Kidney tubule cell (primary cell): ENCODE measurements at places on chromosomes 1 and 21.

DNA sequence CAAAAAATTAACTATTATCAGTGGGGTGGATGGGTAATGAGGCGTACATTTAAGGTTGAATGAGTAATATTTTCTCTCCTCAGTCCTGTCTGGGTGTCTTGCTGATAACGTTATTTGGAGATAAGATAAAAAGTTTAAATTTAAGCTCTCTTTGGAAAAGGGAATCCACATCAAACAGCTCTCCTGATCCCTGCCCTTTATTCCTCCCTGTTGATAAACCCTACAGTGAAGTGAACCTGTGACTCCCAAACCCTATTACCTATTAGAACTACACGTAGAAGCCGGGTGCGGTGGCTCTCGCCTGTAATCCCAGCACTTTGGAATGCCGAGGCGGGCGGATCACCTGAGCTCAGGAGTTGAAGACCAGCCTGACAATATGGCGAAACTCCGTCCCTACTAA, 9.9 kb upstream of the GPR161 start:
- no peak for DNase-seq

DNA sequence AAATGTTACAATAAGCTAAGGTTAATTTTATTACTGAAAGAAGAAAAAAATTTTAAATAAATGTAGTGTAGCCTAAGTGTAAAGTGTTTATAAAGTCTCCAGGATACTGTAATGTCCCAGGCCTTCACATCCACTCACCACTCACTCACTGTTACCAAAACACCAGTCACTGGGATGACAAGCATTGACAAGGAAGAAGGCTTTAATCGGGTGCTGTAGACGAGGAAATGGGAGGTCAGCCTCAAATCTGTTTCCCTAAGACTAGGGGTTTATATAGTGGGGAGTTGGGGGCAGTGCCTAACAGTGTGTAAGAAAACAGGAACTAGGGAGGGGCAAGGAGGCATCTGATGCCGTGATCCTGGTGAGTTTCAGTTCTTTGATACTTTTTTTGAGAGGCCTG, 69.4 kb downstream of the CHRM3 start:
- no peak for DNase-seq

GRCh38 chr1:246428542-246429308, 78.4 kb downstream of the SMYD3 start:
- DNase-seq, result peak; percentile 100

DNA sequence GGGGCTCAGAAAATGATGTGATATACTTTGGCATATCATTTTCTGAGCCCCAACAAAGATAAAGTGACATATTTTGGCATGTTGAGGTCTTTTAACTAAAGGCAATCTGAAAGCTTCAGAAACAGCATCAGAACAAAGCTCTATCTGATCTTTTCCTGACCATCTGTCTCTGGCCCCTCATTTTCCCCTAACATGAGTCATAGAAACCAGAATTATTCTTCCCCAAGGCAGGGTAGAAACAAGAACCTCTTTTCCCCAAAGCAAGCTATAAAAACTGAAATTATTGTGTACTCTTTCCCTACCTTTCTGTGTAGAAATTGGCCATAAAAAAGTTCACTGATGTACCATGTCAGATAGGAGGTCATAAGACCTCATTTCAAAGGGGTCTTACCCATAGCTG, 48.7 kb upstream of the PLA2G4A start:
- no peak for DNase-seq

DNA sequence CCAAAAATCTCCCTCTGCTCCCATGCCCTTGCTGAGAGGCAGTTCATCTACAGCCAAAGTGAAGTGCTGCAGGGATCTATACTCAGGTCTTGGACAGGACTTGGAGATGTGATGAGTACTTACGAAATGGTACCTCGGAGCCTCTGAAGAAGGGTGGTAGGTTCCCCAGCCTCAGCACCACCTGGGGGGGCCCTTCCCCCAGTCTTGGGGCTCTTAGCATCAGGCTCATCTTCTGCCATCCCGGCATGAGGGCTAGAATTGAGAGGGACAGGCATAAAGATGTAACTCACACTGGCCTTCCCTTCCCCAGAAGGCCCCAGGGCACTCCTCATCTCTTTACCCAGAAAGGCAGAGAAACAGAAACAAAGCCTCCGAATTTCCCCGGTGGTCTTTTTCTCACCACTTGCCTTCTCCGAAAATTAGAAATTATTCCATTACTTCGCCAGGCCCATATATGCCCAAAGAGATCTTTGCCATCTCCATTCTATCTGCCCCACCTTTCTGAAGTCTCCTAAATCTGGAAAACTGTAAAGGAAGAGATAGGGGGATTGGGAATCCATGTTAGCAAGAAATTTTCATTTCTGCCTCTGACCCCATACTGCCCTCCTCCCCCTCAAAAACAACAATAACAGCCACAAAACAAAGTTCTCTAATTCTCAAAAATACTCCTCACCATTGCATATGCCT, 827 bp downstream of the RFX5 start:
- no peak for DNase-seq

DNA sequence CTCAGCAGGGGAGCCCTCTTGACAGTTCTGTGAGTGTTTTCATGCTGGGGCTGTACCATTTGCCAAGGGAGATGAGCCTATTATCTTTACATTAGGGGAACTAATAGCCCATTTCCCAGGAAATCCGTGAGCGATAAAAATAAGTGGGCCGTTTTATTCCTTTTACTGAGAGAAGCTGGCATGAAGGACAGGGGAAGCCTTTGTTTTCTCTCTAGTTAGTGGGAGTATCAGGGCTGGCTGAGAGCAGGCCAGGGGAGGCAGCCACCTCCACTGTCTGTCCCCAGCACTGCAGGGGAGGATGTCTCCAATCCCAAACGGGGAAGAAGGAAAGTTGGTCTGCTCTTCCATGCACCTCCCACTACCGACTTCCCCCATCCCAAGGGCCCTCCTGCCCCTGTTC, 2.5 kb downstream of the UBL4B start:
- no peak for DNase-seq

DNA sequence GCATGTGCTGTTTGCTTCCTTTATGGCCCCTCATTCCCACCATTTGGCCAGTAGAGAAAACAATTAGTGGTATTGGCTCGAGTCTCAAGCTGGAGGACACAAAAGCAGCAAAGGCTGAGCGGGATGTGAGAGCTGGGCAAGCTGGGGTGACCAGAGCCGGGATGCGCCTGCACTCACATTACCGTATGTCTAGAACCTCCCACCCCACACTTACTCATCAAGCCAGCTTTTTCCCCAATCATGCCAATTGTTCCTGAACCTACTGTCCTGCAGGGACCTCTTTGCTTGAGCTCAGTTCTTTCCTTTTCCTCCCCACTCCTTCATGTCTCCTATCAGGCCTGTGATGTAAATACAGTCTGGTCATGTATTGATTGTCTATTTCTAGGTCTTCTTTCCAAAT, 45.9 kb downstream of the KIRREL1 start:
- no peak for DNase-seq

GRCh38 chr1:234733427-234733826, 123.4 kb upstream of the IRF2BP2 start:
- DNase-seq, result no peak

- DNase-seq, result no peak
These were observed 224.5 kb downstream of the ASTN1 start for GRCh38 chr1:176939993-176940392.

- DNase-seq, result no peak
These were observed 33.1 kb upstream of the DIP2A start for GRCh38 chr21:46425571-46425970.

DNA sequence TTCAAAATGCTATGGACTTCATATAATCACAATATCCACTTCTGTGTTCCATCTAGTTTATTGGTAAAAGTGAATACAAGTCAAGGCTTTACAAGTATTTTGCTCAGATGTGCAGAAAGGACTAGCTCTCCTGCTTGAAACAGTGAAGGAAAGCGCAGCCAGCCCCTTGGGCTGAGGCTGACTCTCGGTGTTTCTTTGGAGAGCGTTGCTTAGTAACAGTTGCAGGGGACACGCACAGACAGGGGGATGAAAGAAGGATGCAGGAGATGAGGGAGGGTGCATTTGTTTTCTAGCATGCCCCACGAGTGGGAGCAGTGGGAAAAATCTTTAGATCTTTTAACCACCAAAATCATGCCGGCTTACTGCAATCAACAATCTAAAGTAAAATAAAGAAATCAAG, 9.1 kb downstream of the PYCR2 start:
- no peak for DNase-seq

DNA sequence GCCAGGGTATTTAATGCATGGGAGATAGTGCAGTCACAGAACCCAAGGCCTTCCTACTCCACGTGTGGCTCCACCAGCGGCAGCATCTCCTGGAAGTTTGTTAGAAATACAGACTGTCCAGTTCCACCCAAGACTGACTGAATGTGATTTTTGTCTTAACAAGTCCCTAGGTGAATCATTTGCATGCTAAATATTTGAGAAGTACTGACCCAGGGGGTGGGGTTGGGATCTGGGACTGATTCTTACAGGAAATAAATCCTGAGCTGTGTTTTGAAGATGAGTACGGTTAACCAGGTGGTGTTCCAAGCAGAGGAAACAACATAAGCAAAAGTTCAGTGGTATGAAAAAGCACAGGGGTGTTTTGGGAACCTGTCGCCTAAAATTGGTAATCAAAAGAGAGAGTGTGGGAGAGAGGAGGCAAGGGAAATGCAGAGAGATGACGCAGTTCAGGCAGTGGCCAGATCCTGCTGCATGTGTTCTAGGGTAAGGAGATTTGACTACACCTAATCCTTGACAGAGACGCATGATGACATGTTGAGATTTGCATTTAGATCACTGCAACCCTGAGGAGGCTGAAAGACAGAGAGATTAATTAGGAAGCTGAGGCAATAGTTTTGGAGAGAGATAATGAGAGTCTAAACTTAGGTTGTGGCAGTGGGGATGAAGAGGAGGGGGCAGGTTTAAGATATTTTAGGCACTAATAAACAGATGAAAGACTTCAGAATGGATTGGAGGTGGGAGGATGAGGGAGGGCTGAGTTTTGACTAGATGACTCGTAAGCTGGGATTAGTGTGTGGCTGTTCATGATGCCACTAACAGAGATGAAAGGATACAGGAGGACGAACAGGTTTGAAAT, 3.7 kb upstream of the ZNF326 start:
- no peak for DNase-seq

GRCh38 chr1:107739651-107740050, 225.3 kb downstream of the VAV3 start:
- DNase-seq, result peak; percentile 1

- no peak for DNase-seq
These were observed 27.2 kb downstream of the SYT6 start for GRCh38 chr1:114126261-114127095.

DNA sequence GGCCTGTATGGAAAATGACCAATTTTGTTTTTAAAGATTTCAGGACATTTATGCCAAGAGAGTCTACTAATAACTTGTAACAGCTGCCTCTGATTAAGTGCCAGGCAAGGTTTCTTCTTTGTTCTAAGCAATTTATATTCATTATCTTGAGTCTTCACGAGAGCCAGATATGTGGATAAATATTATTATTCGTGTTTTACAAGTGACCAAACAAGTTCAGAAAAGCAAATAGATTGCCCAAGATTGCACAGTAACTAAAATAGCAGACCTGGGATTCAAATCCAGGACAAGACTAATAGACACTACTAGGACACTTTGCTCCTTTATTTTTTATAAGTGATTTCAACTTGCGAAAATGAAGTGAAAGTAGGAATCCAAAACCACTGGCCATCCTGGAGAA, 30.1 kb upstream of the DPT start:
- DNase-seq, result no peak

DNA sequence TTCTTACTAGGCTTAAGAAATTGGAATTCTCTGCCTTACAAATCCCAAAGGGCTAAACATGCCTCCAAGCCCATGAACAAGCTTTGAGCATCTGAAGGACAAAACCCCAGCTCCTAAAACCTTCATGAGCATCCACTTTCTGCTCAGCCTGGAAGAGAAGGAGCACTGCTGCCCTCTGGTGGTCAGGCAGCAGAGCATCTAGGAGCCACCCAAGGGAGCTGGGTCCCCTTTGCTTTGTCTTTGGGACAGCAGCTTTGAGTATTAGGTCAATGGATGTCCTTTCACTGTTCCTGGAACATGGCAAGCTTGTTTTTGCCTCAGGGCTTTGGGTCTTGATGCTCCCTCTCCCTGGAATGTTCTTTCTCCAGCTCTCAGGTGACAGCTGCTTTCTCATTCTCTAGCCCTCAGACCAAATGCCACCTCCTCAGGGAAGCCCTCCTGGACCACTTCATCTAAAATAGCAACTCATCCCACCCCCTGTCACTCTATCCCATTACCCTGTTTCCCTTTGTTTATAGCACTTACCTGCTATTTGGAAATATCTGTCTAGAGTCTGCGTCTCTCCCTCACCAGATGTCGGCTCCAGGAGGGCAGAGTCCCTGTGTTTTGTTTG, 25.7 kb downstream of the RAB7B start:
- DNase-seq, result peak; percentile 80

DNA sequence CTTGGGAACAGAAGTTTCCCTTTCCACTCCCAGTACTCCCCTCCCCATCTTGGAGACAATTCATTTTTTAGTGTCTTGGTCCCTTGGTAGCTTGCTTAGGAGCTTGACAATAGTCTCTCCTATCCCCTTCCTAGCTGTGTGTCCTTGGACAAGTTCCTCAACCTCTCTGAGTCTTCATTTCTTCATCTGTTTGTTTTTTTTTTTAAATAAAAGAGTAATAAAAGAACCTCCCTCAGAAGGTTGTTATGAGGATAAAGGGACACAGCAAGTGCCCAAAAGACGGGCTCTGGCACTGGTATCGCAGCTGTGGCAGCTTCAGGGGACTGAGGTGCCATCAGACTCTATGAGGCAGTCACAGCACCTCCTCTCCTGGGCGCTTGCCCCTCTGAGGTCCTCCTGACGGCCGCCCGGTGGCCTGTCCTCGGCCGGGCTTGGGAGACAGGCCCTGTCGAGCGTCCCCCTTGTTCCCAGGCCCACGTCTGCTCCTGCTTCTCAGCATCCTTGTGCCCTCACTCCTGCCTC, 689.2 kb downstream of the MATN1 start:
- DNase-seq, result no peak

GRCh38 chr1:155062702-155063411, 683 bp upstream of the EFNA4 start:
- peak; percentile 59 for DNase-seq

- DNase-seq, result no peak
These were observed 1329.6 kb downstream of the KCNT2 start for GRCh38 chr1:195278644-195279043.

GRCh38 chr1:161198897-161199431, at the start of gene ADAMTS4:
ADAMTS4 (minus strand) TSS chr1:161199054; CDS start chr1:161198627, 427 bp downstream.
- no peak for DNase-seq

- no peak for DNase-seq
These were observed 93.8 kb downstream of the SUSD4 start for GRCh38 chr1:223270155-223270554.

DNA sequence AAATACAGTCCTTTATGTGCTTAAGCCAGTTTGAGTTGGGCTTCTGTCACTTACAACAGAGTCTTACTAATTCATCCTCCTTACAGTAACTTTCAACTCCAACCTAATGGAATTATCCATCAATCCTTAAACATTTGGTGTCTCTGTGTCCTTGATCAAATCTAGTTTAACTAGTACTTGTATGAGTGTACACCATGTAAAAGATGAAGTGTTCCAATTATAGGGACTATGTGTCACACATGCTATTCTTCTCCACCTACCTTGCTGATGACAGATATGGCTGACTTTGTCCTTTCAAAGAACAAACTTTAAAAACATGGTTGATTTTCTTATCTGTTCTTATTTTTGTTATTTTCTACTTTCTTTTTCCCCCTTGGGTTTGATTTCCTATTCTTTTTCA, 60.4 kb upstream of the NBPF3 start:
- DNase-seq, result no peak
